ENCODE measurements at places on chromosomes 4 and X. TPM values are rescaled to one million over a fixed set of nuclear protein-coding genes. Genes with fewer than 3 reads are reported as not detected.

DNA sequence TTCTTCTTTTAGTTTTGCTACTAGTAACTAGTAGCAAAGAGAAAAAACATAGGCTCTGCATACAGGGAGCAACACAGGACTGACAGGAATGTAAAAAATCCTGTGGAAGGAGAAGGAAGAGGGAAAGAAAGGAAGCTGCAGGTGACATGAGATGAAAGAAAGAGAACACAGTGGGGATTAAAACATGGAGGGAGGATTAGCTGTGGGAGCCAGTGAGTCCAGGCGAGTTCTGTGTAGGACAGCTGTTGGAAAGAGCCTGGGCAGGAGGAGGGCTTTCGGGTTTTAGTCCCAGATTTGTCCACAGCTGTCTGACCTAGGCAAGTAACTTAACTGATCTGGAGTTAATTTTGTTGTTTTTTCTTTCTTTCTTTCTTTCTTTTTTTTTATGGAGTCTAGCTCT is 21.6 kb downstream of the CCNG2 start:
- DNase-seq: no peak
- H3K27ac ChIP-seq: no peak overlapping the region
- H3K4me1 ChIP-seq: no peaks in the 10 kb centered on the region
- H3K4me3 ChIP-seq: no peak overlapping the region

DNA sequence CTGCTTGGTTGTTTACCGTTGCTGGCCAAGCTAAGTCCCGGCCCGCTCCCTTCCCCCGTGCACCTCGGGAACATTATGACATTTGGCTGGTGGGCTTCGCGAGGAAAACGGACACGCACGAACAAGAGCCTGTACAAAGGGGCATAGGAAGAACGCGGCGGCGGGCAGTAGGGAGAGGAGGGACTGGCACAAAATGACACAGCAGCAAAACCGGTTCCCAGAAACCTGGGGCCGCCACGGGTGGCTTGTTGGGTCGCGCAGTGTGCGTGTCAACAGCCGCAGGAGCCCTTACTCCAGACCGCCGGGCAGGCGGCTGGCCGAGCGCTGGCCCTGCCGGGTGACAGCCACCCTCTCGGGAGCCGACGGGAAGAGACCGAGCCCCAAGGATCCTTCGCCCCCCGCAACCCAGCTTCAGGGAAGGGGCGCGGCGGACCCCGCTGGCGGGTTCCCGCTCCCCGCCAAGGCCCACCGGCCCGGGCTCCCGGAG is 1.6 kb upstream of the LIN54 start:
- H3K36me3 ChIP-seq: no peaks in the 10 kb centered on the region
- no peak for DNase-seq
- peak overlapping the region; percentile 80 for H3K4me3 ChIP-seq
- no peaks in the 10 kb centered on the region for H3K27me3 ChIP-seq
- H3K27ac ChIP-seq: peak overlapping the region; percentile 71

DNA sequence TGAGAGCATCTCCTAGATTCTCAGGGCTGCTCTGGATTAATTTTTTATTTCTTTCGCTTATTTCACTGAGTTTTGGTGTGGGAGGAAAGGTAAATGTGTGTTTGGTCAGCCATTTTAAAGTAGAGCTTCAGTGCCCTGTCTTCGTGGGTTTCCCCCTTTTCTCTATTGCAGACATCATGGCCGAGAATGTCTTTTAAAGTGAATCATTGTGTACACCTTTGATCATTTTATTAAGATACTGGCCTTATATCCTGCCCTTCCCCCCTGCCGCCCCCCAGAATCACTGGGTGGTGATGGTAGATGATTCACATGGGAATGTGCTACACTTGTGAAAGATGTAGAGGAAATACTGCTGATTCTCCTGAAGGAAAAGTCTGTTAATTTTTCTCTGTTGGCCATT is 23.8 kb downstream of the CDKL5 start:
- no peak overlapping the region for H3K27ac ChIP-seq
- no peaks in the 10 kb centered on the region for H3K36me3 ChIP-seq
- no peaks in the 10 kb centered on the region for H3K4me1 ChIP-seq
- DNase-seq: no peak

DNA sequence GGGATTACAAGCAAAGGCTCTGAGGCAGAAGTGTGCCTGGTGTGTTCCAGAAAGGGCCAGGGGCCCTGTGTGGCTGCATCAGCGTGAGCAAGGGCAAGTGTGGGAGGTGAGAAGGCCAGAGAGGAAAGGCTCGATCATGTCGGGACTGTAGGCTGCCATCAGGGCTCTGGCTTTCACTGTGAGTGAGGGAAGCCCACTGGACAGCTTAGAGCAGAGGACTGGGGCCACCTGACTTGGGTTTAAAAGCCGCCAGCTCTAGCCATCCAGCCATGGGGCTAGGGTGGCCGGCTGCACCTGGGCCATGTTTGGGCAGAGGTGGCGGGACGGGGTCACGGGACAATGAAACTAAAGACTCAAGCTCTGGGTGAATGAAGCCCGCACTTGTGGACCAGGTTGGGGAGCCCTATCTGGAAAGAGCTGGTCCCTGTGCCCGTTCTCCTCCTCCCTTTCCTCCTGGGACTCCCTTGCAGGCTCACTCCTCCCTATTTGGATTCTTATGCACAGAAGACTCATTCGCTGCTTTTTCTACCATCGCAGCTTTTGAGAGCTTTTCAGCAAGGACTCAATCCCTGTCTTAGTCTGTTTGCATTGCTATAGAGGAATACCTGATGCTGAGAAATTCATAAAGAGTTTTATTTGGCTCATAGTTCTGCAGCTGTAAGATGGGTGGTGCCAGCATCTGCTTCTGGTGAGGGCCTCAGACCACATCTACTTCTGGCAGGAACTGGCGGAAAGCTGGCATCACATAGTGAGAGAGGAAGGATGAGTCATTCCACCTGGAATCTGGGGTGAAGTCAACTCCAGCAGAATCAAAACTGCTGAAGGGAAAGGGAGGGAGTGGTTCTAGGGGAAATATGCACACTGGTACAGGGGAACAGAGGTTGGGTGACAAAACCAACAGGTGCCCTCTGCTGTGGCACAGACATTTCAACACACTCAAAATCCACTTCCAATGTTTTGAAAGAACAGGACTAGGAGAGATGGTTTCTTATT is 15.3 kb downstream of the CTAG1B start:
- H3K27ac ChIP-seq: no peak overlapping the region
- peak; percentile 24 for DNase-seq
- no peaks in the 10 kb centered on the region for H3K36me3 ChIP-seq

- no peaks in the 10 kb centered on the region for H3K4me1 ChIP-seq
- no peak overlapping the region for H3K4me3 ChIP-seq
- H3K36me3 ChIP-seq: no peaks in the 10 kb centered on the region
- DNase-seq: peak; percentile 1
- no peak overlapping the region for H3K27ac ChIP-seq
Measured at GRCh38 chr4:72112514-72113156, 80.8 kb downstream of the NPFFR2 start.

DNA sequence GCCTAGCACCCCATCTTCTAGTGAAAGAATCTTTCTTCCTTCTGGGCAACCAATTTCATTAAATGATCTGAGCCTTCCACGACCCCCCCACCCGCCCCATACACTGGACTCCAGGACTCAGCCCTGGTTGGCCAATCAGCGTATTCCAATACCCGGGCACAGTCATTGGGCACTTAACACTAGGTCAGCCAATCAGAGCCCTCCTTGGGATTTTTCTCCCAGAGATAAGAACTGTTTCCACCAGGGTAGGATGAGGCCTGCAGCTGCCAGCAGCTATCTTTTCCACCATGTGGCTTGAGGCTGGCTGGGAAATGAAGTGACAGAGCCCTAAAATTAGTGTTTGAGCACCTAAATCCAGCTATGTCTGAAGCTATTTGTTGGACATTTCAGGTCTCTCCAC is 418.8 kb downstream of the BCOR start:
- no peaks in the 10 kb centered on the region for H3K27me3 ChIP-seq
- no peaks in the 10 kb centered on the region for H3K4me1 ChIP-seq
- no peak for DNase-seq

GRCh38 chr4:169124661-169125060 is 114.6 kb upstream of the CBR4 start:
- H3K27ac ChIP-seq: no peak overlapping the region
- H3K36me3 ChIP-seq: peaks cover 13% of the 10 kb centered on the region
- no peak overlapping the region for H3K4me3 ChIP-seq
- no peaks in the 10 kb centered on the region for H3K27me3 ChIP-seq

DNA sequence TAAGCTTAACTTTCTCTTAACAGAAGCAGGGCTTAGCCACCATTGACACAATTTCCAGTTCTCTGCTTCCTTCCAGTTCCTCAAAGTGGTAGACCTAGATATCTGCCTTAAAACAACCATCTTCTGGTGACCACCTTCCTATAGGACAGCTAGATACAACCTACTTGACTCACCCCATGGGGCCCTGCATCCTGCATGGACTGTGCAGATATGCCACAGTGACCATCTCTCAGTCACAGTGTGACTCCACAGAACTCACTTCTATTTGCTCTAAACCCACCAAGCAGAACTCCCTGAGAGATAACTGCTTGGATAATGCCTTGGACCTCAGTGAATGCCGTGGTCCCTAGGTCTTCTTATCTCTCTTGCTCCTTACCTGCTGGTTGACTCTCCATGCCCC is 621.6 kb downstream of the IQCM start:
- no peaks in the 10 kb centered on the region for H3K4me1 ChIP-seq
- H3K36me3 ChIP-seq: no peaks in the 10 kb centered on the region
- no peaks in the 10 kb centered on the region for H3K27me3 ChIP-seq

DNA sequence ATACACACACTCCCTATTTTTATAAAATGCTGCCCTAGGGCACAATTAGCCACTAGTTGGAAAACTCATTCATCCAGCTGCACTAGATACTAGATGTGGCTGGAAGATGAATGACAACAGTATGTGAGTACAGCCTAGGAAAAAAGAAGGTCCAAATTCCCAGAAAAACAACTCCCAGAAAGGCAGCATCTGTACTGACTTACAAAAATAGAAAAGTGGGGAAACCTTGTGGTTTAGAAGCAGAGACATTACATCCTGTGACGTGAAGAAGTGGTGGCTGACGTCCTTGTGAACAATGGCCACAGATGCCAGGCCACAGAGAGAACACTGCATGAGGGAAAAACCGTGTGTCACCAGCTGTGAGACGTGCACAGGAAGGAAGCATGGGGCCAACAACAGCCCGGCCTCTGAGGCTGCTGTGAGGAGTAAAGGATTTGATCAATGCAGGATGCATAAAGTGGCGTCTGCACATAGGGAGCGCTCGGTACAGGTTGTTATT is 81.2 kb downstream of the SPRY1 start:
- H3K36me3 ChIP-seq: no peaks in the 10 kb centered on the region
- H3K27ac ChIP-seq: no peak overlapping the region
- H3K4me3 ChIP-seq: no peak overlapping the region
- peaks cover 3% of the 10 kb centered on the region for H3K4me1 ChIP-seq

DNA sequence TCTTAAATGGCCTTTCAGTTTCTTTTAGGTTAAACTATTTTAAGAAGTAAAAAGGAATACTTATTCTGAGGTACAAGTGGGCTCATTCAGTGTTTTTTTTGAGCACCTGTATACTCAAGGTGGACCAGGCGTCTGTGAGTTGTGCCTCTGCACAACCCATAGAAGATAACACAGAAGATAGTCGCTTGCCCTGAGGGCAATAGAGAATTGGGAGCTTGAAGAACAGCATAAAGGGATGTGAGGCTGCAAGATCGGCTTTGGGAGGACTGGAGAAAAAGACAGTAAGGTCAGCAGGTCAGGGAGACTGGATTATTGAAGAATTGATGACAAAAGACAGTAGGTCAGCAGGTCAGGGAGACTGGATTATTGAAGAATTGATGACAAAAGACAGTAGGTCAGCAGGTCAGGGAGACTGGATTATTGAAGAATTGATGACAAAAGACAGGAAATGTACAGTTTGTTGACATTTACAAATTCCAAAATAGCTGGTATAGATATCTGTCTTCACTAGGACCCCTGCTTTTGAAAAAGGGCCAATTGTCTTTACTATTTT is 3.1 kb downstream of the CPE start:
- DNase-seq: no peak
- no peaks in the 10 kb centered on the region for H3K27me3 ChIP-seq
- H3K4me3 ChIP-seq: no peak overlapping the region
- H3K27ac ChIP-seq: no peak overlapping the region

DNA sequence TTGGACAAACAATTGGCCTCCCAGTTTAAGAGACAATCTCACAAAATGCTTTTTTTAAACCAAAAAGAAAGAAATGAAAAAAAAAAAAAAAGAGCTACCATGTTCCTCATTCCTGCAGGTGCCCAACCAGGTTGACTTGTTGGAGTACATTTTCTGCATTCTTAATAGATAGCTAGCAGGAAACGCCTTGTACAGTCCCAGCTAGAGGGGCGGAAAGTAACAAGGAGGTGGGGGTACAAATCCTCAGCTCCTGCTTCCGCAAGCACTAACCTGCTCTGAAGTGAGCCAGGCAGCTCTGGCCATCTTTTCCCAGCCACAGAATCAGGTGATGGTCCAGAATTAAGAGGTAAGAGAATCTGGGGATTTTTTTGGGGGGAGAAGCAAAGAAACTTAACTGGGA is at the start of gene VGLL1:
VGLL1 (plus strand) TSS at position 265 of the 400 bp plus-strand sequence. CDS start 3,806 bp downstream, outside the sequence.
- H3K27me3 ChIP-seq: no peaks in the 10 kb centered on the region
- no peak for DNase-seq
- H3K36me3 ChIP-seq: no peaks in the 10 kb centered on the region
- H3K4me1 ChIP-seq: no peaks in the 10 kb centered on the region
- no peak within 1 kb of the TSS for H3K4me3 ChIP-seq

- H3K4me3 ChIP-seq: no peak overlapping the region
- H3K4me1 ChIP-seq: peaks cover 29% of the 10 kb centered on the region
- H3K27me3 ChIP-seq: no peaks in the 10 kb centered on the region
- H3K27ac ChIP-seq: no peak overlapping the region
Measured at GRCh38 chr4:118765399-118765798, 70.5 kb downstream of the SEC24D start.

Gene CSAG3
- total RNA-seq: not detected

Gene ARSH
- total RNA-seq: not detected

Gene ACOT9
- 88.5 TPM for total RNA-seq

Gene BANK1
- total RNA-seq: 0.60 TPM

Gene RAB33A
- total RNA-seq: 0.91 TPM

Gene CT45A10
- total RNA-seq: not detected

Gene VCX
- not detected for total RNA-seq

Gene C4orf17
- not detected for total RNA-seq

Gene RHOXF2
- total RNA-seq: not detected

Gene NR3C2
- total RNA-seq: 16.4 TPM

Gene PDZD4
- 0.09 TPM for total RNA-seq

Gene ADH6
- not detected for total RNA-seq

Gene DOCK11
- total RNA-seq: 0.86 TPM
